ENCODE measurements at places on chromosomes 7 and 10. TPM values are rescaled to one million over a fixed set of nuclear protein-coding genes. Genes with fewer than 3 reads are reported as not detected.

- H3K27ac ChIP-seq = no peak overlapping the region
- H3K36me3 ChIP-seq = no peaks in the 10 kb centered on the region
- H3K27me3 ChIP-seq = no peaks in the 10 kb centered on the region
- no peaks in the 10 kb centered on the region for H3K4me1 ChIP-seq
Observed at GRCh38 chr7:86926732-86927131, 132.7 kb downstream of the ELAPOR2 start.

DNA sequence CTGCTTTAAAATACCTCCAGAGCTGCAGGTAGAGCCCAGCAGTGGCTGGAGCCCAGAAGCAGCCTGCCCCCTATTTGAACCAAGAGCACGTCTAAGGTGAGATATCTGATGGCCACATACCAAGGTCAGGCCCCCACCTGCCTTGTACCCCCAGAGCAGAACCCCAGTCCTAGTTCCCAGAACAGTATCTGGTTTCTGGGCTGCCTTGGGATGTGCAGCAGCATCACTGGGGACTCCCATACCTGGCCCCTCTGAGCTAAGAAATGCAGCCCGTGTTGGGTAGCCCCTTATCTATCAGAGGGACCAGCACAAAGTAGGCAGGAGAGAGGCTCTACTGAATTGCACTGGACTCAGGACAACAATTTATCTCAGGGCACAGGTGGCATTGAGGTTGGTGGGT is 8.9 kb downstream of the SFTPD start:
- no peak overlapping the region for H3K4me3 ChIP-seq
- DNase-seq = no peak
- no peaks in the 10 kb centered on the region for H3K4me1 ChIP-seq
- H3K27ac ChIP-seq = no peak overlapping the region
- no peaks in the 10 kb centered on the region for H3K27me3 ChIP-seq

DNA sequence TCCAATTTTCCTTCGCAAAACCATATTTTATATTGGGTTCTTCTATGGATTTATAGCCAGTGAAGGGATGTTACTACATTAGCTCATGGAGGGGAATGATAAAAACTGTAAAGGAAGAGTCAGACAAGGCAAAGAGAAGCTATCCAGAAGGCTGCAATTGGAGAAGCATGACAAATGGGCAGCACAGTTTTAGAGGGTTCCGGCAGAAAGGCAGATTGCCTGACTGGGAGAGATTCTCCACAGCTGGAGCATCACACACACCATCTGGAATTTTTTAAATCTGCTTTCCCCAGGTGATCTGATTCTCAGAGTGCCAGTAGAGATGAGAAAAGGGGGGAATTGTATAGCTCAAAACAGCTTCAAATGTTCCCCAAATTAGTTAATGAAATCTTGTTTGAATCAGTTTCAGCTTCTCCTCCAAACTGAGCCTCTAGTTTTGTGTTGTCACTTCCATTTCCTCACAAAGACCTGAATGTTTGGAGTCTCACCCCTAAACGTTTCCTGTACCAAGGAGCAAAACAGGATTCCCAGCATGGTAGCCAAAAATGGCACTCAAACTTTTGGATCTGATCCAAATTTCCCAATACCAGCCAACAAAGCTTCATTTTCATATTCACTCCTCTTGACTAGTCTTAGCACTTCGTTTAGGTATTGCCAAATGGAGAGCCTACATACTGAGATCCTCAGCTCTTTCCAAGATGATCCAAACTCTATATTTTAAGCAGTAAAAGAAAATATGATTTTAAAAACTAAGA is 177.5 kb downstream of the HPSE2 start:
- peak; percentile 19 for DNase-seq
- H3K4me3 ChIP-seq = no peak overlapping the region
- no peaks in the 10 kb centered on the region for H3K27me3 ChIP-seq
- no peak overlapping the region for H3K27ac ChIP-seq

GRCh38 chr7:87344446-87344845 is 1.0 kb upstream of the CROT start:
- H3K36me3 ChIP-seq = no peaks in the 10 kb centered on the region
- no peaks in the 10 kb centered on the region for H3K27me3 ChIP-seq
- peaks cover 3% of the 10 kb centered on the region for H3K4me1 ChIP-seq
- H3K4me3 ChIP-seq = peak overlapping the region; percentile 79

- H3K27ac ChIP-seq = no peak overlapping the region
- H3K4me3 ChIP-seq = no peak overlapping the region
- no peak for DNase-seq
- no peaks in the 10 kb centered on the region for H3K27me3 ChIP-seq
Observed at GRCh38 chr7:117791877-117792780, 81.1 kb downstream of the CTTNBP2 start.

Gene IL15RA
- 6.8 TPM for polyA plus RNA-seq

Gene OR2A42
- 0.13 TPM for polyA plus RNA-seq

Gene CNPY1
- polyA plus RNA-seq = not detected

Gene GOLGA7B
- polyA plus RNA-seq = not detected
